SK-N-DZ (cell line): ENCODE measurements at places on chromosomes 16 and 17.
A peak's percentile ranks its signal among the peaks of the same experiment; 100 is the strongest.

GRCh38 chr17:9355846-9356245 is 219.8 kb downstream of the STX8 start:
- DNase-seq = no peak

- DNase-seq = no peak
These were observed 4.4 kb downstream of the NOL3 start for GRCh38 chr16:67174706-67175231.

DNA sequence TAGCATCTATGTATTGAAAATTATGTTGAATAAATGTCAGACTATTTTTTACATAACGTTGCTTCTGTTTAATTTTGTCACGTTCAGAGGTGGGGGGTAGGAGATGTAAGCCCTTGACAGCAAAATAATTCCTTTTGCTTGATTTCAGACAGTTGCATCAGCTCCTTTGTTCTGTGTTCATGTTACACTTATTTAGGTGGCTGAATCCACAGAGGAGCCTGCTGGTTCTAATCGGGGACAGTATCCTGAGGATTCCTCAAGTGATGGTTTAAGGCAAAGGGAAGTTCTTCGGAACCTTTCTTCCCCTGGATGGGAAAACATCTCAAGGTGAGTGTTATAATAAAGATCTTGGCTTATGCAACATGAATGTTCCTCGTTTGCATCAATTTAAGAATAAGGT is 4.5 kb downstream of the HERPUD1 start:
- no peak for DNase-seq

DNA sequence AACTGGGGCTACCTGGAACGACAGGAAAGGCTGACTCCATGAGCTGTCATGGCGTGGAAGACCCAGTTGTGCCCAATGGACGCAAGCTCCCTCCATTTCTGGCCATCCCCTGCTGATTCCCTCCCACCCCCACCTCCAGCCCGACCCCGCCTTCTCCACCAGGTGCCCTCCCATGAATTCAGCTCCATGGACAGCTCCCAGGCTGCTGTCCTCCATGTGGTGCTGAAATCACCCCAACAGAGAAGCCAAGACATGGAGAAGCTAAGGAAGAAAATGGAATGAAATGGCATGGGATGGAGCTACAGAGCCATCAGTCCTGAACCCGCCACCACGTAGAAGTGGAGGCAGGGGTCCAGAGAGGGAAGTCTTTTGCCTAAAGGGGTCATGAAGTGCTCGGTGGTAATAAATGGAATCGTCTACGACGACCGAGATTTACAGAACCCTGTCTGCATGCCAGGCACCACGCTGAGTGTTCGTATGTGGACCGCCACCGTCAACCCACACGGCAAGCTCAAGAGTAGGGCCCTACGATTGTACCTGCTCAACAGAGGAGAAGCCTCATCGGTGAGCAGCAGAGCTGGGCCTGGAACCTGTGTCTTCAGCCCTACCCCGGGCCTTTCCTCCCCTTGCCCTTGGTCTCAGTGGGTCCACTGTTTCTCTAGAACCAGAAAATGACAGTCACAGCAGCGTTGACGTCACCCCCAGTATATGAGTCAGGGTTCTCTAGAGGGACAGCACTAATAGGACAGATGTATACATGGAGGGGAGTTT is 9.3 kb upstream of the ZC3H18 start:
- DNase-seq = no peak

DNA sequence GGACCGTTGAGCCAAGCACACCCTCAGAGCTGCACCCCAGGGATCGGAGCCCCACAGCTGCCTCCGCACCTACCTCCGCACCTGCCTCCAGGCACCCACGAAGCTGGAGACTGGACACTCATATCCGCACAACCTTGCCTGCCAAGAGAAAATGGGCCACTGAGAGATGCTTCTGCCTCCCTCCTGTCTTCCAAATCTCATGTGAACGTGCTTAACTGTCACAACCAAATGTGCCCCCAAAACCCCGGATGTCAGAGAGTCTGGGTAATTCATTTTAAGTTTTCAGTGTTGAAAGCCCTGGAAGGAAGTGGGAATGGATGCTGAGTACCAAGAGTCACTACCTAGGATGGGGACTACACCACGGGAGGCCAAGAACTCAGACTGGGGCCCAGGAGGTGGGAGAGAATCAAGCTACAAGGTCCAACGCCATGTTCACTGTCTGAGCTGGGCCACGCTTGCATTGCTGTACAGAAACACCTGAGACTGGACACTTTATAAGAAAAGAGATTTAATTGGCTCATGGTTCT is 49.5 kb upstream of the MEAK7 start:
- no peak for DNase-seq

DNA sequence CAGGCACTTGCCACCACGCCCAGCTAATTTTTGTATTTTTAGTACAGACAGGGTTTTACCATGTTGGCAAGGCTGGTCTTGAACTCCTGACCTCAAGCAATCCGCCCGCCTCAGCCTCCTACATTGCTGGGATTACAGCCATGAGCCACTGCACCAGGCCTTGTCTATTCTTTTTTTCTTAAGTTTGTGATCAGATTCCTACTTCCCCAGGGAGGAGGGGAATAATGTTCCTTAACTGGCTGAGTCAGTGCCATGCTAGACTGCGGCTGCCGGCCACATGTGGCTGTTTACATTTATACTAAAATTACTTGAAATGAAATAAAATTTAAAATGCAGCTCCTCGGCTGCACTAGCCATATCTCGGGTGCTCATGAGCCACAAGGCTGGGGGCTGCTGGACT is 27.8 kb upstream of the USP36 start:
- no peak for DNase-seq

GRCh38 chr16:79714440-79714839 is 113.9 kb upstream of the MAF start:
- DNase-seq = no peak

- DNase-seq = no peak
These were observed 59.5 kb downstream of the RAI1 start for GRCh38 chr17:17740615-17741348.

DNA sequence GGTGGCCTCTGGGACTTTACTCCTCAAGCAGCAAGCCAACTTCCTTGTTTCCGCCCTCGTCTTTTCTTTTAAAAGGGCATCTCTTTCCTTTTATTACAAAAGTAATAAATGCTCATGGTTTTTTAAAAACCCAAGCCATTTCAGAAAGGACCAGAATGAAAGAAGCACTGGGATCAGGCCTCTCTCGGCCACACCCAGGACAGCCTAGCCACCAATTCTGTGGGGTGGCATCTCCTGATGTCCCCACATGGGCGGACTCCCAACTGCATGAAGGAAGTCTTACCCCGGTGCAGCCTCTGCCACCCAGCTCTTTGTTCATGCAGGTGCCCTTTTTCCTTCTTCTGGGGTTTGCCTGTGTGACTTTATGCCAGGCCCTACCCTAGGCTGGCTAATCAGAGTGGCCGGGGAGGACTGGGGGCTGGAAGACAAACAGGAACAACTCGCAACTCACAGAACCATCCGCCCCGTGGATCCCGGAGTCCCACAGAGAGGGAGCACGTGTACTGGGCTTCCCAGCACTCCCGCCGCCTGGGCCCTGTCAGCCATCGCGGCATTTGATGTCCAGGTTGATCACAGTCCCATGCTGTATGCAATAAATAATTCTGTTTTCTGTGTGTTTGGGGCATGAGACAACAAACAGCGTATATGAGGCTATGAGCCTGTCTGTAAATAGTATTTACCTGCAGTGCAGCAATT is 2.6 kb upstream of the RASD1 start:
- no peak for DNase-seq

DNA sequence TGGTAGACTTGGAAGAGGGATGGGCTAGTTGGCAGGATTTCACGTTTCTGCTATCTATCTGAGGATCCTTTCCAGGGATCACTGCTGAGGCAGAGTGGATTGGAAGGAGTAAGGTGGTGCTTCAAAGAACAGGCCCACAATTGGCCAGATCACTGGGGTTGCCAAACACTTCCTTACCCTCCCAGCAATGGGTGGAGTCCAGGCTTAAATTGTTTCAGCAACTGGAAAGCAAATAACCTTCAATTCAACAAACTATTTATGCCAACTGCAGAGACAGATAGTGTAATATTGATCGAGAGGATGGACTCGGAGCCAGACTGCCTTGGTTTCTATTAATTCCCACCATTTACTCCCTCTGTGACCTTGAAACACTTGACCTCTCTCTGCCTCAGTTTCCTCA is 2.1 kb downstream of the ARRB2 start:
- DNase-seq = no peak

DNA sequence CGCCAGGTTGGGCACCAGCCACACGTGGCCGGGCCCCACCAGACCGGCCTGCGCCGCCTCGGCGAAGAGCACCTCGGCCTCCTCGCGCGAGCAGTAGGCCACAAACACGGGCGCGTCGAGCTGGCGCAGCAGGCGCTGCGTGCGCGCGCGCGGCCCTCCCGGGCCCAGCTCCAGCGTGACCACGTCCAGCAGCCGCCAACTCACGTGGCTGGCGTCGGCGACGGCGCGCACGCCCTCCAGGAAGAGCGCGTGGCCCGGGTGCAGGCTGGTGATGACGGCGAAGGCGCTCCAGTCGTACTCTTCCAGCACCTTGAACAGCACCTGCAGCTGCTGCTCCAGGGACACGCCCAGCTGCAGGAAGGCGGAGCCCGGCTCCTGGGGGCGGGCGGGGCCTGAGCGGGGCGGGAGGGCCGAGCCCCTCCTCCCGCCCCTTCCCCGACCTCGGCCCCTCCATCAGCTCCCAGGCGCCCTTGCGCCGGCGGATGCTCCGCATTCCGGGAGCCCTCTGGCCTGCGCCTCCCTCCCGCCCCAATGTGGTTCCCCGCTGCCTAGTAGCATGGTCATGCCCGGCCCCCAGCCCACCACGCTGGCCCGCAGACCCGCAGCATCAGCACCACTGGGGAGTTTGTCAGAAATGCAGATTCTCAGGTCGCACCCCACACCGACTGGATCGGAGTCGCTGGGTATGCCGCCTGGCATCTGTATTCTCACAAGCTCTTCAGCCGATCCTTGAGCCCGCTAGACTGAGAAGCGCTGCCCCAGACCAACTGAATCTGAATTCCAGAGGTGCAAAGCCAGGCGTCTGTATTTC is 7.2 kb downstream of the GRIN2C start:
- peak; percentile 66 for DNase-seq

GRCh38 chr16:28192806-28193529 is 18.8 kb downstream of the XPO6 start:
- no peak for DNase-seq

DNA sequence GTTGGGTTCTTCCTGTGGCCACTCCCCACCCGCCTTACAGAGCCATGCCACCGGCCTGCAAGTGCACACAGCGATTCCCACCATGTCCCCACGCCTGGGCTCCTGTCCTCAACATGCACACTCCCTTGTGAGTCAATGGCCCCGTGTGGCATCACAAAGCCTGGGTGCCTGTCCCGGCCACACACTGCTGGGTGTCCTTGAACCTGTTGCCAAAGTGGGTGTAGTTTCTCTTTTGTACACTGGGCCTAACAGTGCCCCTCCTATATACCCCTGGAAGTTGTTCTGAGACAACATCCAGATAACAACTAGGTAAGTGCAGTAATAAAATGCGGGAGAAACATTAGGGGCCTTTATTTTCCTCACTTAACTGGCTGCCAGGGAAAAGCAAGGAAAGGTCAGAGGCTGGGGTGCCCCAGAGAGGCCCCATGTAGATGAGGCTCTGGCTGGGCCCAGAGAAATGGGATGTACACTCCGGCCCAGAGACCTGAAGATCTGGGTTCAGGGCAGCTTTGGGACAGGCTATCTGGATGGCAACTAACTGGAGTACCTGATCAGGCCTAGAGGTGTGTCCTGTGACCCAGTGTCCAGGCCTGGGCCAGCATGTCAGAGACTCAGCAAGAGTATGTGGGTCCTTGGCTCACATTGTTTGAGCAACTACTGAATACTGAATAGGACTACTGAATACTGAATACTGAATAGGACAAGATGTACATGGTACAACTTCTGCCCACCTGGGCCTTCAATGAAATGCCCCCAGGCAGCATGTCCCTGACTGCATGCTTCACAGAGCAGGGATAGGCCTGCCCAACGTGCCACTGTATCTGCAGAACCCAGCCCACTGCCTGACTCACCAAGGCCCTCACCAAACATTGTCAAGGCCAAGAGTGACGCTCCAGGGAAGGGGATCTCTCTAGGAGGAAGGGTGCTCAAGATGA is 8.3 kb downstream of the ABCC3 start:
- no peak for DNase-seq

GRCh38 chr17:57292091-57292490 is 35.8 kb downstream of the MSI2 start:
- DNase-seq = no peak

GRCh38 chr16:54285414-54286089 is 1.0 kb downstream of the IRX3 start:
- DNase-seq = no peak

GRCh38 chr16:15495898-15496297 is 61.5 kb downstream of the BMERB1 start:
- no peak for DNase-seq

- DNase-seq = no peak
These were observed 1.1 kb downstream of the KANSL1 start for GRCh38 chr17:46192189-46192438.

- no peak for DNase-seq
These were observed 98.0 kb downstream of the KPNA2 start for GRCh38 chr17:68133346-68134045.

DNA sequence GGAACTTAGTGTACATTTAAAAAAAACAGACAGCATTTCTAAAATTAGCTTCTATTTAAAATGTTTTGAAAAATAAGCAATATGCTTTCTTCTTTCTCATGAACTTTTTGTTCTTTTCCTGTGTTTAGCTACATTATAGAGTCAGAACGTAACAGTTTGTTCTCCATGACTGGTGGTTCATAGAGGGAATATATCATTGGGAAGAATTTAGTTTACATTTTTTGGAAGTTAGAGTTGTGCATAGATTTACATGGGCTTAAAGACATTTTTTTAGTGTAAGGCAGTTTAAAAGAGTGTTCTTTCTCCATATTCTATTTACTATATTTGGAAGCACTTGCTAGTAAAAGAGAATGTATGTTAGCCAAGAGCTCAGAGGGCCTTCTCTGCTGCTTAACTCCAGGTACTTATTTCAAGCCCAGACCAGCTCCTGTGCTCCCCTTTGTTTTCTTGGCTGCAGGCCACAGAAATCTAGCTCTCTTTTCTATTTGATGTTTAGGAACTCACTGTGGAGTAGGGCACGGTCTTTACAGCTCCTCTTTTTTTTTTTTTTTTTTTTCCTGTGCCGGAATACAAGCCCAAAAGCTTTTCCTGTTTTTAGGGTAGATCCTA is 20.2 kb downstream of the AP2B1 start:
- no peak for DNase-seq

DNA sequence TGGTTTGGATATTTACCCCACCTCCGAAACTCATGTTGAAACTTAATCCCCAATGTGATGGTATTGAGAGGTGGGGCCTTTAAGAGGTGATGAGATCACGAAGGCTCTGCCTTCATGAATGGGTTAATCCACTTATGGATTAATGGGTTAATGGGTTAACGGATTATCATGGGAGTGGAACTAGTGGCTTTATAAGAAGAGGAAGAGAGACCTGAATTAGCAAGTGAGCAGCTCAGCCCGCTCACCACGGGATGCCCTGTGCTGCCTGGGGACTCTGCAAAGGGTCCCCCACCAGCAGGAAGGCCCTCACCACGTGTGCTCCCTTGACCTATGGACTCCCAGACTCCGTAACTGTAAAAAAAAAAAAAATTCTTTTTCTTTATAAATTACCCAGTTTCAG is 16.5 kb upstream of the GPRC5B start:
- DNase-seq = no peak
